NCI-H524 (cell line): ENCODE measurements at places on chromosomes 16 and 17.
A peak's percentile ranks its signal among the peaks of the same experiment; 100 is the strongest.

- DNase-seq = peak; percentile 88
Observed at GRCh38 chr16:2964475-2965336, 631 bp downstream of the KREMEN2 start.

DNA sequence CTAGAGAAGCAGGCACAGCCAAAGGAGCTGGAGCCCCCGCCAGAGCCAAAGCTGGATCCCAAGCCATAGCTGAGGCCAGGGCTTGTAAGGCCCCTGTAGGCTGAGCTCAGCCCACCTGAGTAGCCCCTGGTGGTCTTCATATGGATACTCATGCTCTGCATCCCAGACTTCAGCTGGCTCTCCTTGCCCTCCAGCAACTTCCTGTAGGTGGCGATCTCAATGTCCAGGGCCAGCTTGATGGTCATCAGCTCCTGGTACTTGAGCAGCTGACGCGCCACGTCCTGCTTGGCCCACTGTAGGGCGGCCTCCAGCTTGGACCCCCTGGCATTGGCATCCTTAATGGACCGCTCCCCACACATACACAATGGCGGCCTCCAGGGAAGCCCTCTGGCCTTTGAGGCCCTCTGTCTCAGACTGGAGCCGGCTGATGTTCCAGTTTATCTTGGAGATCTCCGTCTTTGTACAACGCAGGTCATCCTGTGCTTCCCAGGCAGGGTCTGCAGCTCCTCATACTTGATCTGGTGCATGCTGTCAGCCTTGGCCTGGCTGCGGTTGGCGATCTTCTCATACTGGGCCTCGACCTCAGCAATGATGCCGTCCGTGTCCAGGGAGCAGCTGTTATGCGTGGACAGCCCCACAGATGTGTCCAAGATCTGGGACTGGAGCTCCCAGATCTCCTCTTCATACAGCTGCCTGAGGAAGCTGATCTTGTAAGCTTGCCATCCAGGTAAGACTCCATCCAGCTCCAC lies 28.9 kb downstream of the IKZF3 start:
- DNase-seq = no peak

DNA sequence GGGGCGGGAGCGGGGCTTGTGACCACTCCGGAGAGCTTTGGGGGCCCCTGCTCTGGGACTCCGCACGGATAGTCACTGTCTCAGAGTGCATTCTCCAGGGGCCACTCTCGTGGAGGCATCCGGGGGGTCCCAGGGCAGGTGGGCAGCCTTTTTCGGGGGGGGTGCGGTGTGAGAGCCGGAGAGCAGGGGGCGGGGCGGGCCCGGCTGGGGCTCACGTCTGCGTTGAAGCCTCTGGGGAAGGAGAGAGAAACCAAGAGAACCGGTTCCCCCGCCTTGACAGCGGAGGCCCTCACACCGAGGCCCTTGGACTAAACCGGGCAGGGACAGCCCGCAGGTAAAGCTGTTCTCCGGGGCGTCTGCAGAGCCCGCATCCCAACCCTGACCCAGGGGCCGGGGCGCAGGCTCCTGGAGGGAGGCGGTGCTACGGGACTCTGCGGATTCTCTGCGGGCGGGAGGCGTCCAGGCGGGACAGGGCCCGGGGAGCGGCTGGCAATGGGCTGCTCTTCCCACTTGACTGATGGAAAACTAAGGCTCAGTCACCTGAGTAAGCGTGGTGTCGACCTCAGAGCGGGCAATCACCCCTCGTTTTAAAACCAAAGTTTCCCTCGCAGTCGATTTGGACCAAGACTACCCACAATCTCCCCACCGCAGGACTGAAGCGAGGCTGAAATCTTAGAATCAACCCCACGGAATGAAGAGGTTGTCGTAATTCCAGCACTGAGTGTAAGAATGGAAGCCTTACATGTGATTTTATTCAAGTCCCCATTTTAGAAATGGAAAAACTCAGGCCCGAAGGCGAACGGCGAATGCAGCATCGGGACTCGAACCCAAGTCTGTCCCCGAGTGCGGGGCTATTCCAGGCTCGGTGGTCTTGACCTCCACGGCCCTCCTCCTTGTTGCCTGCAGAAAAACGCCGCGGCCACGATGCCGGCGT lies 49.6 kb upstream of the AMZ2 start:
- DNase-seq = no peak

DNA sequence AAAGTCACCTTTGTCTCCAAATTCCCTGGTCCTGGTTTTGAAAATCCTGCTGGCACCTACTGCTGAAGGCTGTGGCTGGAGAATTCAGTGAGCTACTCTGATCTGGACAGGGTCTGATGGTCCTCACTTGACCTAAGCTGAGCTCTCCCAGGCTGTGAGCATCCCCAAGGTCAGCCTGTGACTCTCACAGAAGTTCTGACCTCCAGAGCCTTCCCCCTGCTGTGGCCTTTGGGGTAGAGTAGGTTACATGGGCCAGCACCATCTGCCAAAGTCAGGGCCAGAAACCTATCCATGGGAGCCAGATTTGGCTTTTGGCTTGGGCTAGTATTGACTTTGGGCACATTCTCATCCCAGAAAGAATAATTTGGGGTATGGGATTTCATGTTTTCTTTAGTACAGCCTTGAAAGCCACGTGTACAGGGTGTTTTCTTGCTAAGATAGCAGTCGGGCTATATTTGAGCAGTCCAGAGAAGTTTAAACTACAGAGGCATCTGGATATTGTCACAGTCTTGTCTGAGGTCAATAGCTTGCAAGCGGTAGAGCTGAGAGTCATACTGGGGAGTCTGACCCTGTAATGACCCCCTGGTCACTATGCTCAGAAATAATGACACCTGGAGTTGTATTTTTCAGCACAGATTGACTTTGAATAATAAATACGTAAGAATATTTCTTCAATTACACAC lies 6.2 kb upstream of the AGRP start:
- DNase-seq = no peak

DNA sequence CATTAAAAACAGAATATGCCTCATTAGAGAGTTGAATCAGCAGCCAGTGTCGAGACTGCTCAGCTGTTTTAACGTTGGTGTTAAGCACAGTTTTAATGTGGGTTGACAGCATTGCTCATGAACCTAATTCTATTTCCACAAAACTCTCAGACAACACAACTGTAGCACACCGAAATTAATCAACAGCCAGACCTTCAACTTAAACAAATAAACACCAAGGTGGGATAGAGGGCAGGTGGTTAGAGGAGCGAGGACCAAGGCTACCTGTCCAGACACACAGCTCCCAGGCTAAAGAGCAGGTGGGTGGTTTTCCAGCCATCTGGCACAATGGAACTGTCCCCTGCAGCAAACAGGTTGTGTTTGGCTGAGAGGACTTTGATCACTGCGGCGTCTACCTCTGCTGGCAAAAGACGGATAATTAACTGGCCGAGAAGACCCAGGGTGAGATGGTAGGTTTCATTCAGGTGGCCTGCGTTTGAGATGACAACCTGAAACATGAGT lies 69.6 kb upstream of the ATP2A3 start:
- no peak for DNase-seq

- DNase-seq = peak; percentile 65
Observed at GRCh38 chr17:50361561-50362480, 11.2 kb downstream of the MRPL27 start.

DNA sequence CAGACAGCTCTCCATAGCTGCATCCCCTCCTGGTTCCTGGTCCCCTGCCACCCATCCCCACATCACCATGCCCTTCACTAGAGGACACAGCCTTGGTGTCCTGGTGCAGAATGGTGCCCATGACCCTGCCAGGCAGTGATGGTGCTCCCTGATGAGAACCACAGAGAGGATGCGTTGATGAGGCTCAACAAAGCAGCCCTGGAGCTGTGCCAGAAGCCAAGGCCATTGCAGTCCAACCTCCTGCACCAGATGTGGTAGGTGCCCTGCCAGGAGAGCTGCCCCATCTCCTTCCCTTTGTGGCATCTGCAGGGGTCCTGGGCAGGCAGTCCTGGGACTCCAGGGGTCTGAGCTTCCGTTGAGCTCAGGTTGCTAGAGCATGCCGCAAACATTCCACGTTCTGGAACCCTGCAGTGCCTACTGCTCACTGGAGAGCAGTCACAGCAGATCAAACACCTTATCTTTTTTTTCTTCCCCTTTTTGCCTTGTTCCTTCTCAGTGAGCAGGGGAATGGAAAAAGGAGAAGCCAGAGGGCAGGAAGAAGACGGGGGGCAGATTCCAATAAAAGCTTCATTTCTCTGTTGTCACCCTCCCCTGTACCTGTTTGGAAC lies 5.3 kb upstream of the EPN3 start:
- DNase-seq = no peak

- DNase-seq = no peak
Observed at GRCh38 chr17:72667096-72668063, 425.1 kb downstream of the SLC39A11 start.

GRCh38 chr17:72837335-72837734 lies 255.2 kb downstream of the SLC39A11 start:
- DNase-seq = no peak

DNA sequence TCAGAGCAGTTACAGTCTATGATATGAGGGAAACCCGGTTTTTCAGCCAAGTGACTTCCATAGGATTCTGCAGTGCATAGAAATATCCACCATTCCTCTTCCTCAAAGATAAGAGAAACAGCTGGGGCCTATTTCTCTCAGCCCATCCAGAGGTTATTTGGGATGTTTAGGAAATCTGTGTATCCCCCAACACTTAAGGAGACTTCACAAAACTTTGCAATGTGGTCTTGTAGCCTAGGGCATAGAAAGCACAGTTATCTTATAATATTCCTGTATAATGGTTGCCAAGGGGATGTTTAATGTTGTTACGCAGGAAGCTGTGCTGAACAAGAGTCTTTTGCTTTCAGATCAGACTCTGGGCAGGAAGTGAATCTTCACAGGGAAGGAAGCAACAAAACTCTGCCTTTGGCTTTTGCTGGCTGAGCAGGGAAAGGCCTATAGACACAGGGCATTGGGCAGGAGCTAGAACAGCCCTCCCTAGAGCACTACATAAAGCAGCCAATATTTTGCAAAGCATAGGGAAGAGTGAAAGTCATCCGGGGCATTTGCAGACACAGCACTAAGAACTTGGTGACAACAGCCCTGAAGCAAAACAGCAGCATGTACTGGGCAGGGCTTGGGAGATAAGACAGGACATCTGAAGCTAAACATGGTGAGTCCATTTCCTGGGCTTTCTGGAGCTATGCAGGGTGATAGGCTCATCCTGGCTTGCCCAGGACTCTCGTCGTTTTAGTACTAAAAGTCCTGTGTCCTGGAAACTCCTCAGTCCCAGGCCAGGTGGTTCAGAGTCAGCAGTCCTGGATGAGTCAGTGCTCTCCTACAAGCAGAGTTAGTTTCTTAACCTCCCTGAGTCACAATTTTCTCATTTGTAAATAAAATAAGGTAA lies 18.7 kb upstream of the BEAN1 start:
- DNase-seq = no peak

DNA sequence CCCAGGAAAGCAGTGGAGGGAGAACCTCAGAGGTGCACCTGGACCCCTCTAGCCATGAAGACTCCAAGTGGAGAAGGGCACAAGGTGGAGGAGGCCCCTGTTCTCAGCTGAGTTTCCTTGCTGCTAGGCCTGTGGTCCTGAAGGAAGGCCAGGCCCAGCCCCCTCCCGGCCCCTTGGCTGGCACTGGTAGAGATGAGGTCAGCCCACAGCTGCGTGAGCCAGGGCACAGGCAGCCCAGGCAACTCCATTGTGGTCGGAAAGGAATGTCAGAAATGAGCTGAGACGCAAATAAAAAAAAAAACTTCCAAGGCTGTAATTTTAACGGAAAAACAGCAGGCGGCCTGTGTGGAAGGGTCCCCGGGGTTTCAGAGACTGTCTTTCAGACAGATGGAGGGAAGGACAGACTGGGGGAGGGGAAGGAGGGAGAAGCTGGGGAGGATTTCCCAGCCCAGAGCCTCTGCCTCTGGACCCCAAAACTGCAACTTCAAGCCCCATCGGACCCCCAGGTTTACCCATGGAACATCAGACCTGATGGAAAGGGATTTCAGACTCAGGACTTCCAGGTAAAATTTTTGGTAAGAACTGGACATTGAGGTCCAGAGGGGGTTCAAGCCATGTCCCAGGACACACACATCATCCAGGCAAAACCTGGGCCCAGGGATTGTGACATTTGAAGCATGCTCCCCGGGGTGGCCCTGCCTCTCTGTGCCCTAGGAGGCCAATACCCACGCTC lies 25.6 kb upstream of the MRPS23 start:
- DNase-seq = peak; percentile 78

DNA sequence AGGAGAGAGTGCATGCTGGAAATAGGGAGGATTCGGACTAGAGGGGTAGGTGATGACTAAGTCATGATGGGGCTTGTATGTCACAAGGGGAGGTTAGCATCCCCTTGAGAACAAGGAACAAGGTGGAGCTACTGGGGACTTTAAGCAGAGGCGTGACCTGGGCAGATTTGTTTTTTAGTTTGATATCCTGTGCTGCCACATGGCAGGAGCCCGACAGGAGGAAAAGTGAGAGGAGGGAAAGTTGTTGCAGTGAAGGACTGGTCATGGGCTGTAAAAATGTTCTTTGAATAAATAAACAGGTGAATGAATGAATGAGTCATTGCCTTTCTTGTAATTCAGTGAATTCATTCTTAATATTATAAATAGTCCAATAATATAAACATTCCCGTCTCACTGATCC lies 365.1 kb upstream of the CDH5 start:
- DNase-seq = no peak

- no peak for DNase-seq
Observed at GRCh38 chr17:51815097-51815496, 343.4 kb downstream of the CA10 start.

DNA sequence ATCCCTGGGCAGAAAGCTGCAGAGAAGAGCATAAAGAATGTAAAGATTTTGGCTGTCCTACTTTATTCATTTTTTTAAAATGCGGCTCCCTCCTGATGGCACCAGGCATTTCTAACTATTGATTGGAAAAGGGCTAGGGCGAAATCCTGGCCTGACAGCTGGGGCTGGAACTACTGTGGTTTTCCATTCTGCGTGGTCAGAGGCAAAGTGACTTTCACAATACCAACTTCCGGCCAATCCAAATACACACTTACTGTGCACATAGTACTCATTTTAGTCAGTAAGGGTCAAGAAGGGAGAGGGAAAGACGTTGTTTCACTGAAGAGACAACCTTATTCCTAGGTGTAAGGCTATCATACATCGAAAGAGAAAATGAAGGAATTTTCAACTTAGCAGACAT lies 113.8 kb upstream of the PMFBP1 start:
- DNase-seq = no peak

DNA sequence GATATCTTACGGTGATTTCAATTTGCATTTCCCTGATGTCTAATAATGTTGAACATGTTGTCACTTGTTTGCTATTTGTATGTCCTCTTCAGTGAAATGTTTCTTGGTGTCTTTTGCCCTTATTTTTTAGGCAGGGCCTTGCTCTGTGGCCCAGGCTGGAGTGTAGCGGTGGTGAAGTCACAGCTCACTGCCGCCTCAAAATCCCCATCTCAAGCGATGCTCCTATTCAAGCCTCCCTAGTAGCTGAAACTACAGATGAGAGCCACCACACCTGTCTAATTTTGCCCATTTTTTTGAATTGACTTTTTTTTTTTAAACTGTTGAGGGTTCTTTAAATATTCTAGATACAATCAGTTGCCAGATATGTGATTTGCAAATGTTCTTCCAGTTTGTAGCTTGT lies 8.3 kb downstream of the UBE2G1 start:
- DNase-seq = no peak
